ENCODE measurements at places on chromosomes 1 and 21. TPM values are rescaled to one million over a fixed set of nuclear protein-coding genes. Genes with fewer than 3 reads are reported as not detected.
A peak's percentile ranks its signal among the peaks of the same experiment; 100 is the strongest.

DNA sequence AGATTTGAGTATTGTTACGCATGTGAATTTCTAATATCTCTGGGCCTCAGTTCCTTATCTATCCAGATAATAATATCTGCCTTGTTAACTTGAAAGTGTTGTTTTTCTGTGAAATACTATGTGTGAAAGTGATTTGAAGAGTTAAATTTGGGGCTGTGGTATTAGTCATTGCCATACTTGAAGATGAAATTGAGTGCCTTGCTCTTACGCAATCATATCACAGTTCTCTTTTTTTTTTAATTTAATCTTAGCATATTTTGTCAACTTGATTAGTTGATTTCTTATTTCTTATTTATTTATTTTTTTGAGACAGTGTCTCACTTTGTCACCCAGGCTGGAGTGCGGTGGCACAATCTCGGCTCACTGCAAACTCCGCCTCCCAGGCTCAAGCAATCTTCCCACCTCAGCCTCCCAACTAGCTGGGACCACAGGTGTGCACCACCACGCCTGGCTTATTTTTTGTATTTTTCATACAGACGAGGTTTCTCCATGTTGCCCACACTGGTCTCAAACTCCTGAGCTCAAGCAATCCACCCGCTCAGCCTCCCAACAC, 31.0 kb downstream of the AGO4 start:
- DNase-seq = no peak

GRCh38 chr1:38101037-38101785, 54.6 kb upstream of the POU3F1 start:
- no peak for DNase-seq

DNA sequence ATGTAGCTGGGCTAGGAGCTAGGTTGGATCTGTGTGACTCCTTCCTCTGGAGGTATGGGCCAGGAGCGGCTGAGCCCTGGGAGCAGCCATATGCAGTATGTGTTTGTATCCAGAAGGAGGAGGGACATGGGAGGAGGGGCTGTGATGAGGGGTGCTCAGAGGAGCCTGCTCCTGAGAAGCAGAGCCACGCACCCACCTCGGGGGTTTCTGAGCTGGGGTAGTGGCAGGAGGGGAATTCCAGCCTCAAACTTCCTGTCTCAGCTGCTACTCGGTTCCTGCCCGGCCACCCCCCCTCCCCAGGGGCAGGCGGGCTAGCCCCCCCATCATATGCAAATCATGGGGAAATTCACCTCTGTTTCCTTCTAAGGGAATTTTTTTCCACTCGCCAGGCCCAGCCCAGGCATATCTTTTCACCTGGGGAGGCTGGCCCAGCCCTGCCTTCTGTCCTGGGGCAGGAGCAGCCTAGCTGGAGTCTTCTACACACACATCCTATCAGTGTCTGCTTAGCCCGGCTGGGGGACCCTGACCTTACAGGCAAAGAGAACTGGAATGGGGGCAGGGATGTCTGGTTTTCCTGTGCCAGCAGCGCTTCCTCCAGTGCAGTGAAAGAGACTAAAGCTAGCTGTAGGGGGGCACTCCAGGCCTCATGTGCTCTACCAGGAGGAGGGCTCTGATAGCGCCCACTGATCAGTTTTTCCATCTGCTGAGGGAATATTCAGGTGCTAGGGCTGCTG, 3.0 kb downstream of the ZC3H12A start:
- no peak for DNase-seq

DNA sequence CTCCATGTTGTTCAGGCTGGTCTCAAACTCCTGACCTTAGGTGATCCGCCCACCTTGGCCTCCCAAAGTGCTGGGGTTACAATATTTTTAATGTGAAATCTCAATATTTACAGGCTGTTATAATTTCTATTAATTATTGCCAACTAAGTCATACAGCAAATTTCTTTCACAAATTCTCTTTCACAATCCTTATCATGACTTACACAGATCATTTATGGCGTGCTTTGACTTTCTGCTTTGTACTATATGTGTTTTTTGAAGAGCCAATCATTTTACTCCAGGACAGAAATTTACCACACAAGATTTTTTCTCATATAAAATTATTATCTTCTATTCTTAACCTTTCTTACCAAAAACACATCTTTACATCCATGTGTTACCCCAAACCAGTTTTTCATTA, 1729.9 kb downstream of the NCAM2 start:
- DNase-seq = no peak

DNA sequence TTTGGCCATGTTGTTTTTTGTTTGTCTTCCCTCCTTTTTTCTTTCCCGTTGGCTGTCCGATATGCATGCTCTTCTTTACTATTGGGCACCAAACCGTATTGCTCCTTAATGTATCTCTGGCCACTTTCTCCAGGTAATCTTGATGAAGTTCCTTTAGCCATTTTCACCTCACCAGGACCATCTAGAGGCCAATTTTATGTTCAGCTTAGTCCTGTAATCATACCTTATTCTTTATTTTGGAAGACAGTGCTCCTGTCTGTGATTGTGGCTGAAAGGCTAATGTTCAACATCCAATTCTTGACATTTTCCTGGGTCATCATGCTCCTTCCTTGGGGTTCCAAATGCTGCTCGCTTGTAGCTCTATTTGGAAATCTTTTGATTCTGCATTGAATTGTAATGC, 169.5 kb downstream of the S1PR1 start:
- DNase-seq = no peak

GRCh38 chr1:51120629-51121028, 18.6 kb downstream of the C1orf185 start:
- DNase-seq = no peak

GRCh38 chr1:168485048-168485447, 58.7 kb downstream of the XCL2 start:
- no peak for DNase-seq

- DNase-seq = no peak
Measured at GRCh38 chr1:18090636-18091035, 17.0 kb upstream of the IGSF21 start.

- peak; percentile 16 for DNase-seq
Measured at GRCh38 chr1:193355178-193355577, 168.8 kb upstream of the B3GALT2 start.

- no peak for DNase-seq
Measured at GRCh38 chr1:8395433-8395866, 77.5 kb downstream of the SLC45A1 start.

DNA sequence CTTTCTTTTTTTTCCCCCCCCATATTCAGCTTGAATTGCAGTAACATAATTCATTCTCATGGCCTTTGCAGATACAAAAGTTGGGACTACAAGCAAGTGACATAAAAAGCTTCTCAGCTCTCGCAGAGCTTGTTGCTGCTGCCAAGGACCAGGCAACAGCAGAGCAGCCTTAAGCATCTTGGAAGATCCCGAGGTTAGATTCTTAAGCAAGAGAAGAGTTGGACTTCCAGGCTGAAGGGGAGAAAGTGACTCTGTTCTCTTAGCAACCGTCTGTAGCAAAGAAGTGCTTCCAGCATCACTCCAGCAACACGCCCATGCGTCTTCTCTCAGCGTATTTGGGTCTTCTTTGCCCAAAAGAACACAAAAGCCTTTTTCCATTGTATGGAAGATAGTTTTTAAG, 20.7 kb downstream of the AGT start:
- DNase-seq = no peak

DNA sequence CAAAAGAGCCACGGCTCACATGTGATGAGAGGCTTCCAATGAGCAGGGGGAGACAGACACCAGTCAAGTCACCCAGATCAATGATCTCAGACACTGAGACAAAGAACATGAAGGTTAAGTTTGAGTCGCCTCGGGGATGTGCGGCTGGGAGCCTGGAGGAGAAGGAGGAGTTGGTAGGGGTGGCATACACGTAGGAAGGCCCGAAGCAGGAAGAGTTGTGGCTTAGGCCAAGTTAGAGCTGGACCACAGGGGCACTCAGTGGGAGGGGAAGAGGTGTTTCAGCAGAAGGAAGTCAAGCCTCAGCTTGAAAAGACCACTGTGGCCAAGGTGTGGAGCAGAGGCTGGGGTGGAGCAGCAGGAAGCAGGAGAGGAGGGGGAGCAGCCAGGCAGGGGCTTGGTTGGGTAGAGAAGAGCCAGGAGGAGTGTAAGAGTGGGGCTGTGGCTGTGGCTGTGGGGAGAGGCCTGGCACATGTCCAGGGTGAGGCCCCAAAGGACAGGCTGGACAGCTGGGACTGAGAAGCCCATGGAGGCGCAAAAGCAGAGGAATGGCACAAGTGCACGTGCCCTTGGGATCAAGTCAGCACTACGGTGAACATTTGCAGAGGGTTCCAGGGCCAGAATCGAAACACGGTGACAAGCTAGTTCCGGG, 27.6 kb downstream of the CTNNBIP1 start:
- DNase-seq = no peak

DNA sequence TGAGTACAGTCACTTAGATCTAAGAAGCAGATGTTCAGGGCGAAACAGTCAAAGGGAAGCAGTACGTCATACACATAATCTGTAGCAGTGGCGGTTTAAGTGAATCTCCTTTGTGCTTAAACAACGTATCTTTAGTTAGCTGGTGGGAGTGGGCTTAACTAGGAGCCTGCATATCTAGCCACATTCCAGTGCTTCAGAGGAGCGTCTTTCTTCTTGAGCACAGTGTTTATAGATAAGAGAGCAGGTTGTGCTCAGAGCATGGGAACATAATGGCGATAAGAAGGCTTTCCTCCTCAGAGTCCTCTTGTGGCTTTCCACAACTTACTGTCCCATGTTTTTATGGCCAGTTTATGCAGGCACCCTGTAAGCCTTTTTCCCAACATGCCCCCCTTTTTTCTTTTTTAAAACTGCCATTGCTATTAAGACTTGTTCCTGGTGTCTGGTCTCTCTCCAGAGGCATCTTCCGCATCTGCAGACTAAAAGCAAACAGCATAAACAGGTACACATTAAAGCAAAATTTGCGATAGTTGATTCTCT, 3.2 kb downstream of the DAP3 start:
- DNase-seq = no peak

GRCh38 chr1:36703526-36704208, 221.0 kb upstream of the CSF3R start:
- DNase-seq = no peak

DNA sequence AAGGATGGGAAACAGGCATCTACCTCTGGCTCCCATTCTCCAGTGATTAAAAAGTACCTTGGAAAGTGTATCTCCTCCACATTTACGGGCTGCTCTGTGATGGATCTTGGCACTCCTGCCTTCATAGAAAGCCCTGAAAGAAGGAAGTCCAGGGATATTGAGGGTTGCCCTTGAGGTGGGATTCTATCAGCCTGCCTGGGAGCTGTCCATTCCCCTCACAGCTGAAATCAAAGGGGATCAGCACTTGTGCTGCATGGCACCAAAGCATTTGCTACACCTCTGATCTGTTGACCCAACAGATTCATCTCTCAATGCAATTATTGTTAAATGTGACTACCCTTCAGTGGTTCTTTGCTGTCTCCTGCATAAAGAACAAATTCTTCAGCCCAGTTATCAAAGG, 442.0 kb upstream of the RUNX1 start:
- DNase-seq = no peak

DNA sequence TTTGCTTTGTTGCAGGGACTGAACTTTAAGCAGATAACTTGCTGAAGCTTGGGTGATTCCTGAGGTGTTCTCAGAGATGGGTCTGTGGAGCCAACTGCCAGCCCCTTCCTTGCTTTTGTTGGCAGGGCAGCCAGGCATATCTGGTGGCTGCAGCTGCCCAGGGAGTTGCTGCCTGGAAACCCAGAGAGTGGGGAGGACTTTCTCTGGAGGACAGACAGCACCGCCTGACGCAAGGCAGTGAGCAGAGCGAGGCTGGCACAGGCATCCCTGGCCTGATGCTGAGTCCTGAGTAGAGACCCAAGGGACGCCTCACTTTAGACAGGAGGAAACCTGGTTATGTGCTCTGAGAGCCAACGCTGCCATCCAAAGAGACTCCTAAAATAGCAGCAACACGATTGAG, 9.8 kb upstream of the OLFML2B start:
- no peak for DNase-seq

- no peak for DNase-seq
Measured at GRCh38 chr1:53266038-53266437, 27.7 kb upstream of the MAGOH start.

DNA sequence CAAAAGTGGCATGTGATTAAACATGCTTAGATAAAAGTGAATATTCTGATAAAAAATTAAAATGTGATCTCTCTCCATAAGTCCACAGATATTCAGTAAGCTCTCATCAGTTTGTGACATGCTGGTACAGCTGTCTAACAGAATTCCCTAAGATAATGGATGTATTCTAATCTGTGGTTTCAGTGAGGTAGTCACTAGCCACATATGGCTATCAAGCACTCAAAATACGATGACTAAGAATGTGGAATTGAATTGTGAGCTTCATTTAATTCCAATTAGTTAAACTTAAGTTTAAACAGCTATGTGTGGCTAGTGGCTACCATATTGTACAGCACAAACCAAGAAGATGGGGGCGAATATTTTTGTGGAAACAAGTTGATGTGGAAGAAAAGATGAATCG, 4.1 kb upstream of the REG4 start:
- DNase-seq = no peak

GRCh38 chr1:168767894-168768584, 39.0 kb upstream of the DPT start:
- no peak for DNase-seq

DNA sequence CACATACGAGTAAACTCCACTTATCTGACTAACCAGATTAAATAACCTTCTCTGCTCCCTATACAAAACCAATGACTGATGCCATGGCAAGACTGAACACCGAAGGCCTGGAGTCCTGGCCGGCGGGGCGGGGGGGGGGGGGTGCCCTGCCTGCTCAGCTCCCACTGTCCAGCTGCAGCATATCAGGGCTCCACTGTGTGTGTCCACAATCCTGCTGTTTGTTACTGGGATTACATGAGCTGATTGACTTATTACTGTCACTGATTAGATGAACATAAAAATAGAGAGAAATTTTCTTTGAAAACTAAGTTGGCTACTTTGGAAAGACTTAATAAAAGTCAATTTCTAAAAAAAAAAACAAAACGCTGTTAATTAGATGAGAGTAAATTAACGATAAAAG, 24.9 kb downstream of the TMEM63A start:
- DNase-seq = no peak

GRCh38 chr1:31693231-31693630, 10.6 kb downstream of the COL16A1 start:
- DNase-seq = no peak

Gene TGFB2
- 48.7 TPM for total RNA-seq

Gene NUP210L
- not detected for total RNA-seq

Gene SMIM12
- 40.2 TPM for total RNA-seq

Gene PDPN
- 4.2 TPM for total RNA-seq

Gene FGR
- total RNA-seq = not detected

Gene LCE4A
- total RNA-seq = not detected

Gene AIRE
- total RNA-seq = not detected

Gene RIPPLY3
- total RNA-seq = not detected

Gene KLF18
- total RNA-seq = not detected

Gene MAP1LC3C
- not detected for total RNA-seq

Gene RNF223
- not detected for total RNA-seq

Gene CYP4B1
- not detected for total RNA-seq

Gene WNT3A
- total RNA-seq = not detected

Gene CACNA1S
- total RNA-seq = not detected

Gene KCNJ6
- 0.29 TPM for total RNA-seq

Measured in glomerular endothelial cell (primary cell).